ENCODE measurements at places on chromosomes 3 and 15. TPM values are rescaled to one million over a fixed set of nuclear protein-coding genes. Genes with fewer than 3 reads are reported as not detected.

The CPEB1 gene
- 1.7 TPM for total RNA-seq

The GOLGA6L10 gene
- total RNA-seq: 2.0 TPM

The C15orf62 gene
- total RNA-seq: 0.22 TPM

The USP4 gene
- 28.3 TPM for total RNA-seq

The P2RY13 gene
- total RNA-seq: 1.1 TPM

The ARID3B gene
- 6.3 TPM for total RNA-seq

The PLCB2 gene
- 3.1 TPM for total RNA-seq

The RASGRP1 gene
- 0.24 TPM for total RNA-seq

DNA sequence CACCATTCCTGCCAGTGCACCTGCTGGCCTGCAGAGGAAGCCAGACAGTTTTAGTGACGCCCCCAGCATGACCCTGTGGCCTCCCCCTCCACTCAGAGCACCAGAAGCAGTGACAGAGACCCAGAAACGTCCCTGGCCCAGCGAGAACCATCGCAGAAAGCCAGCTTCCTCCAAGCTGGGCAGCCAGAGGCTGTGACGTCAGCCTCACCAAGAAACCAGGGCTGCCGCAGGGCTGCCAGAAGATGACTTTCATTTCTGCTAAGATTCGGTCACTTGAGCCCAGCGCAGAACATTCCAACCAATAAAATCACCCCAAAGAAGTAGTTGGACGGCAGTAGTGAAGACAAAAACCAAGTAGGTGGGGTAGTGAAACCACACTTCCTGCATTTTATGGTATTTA, 29.6 kb upstream of the RPL32 start:
- no peak overlapping the region for H3K4me3 ChIP-seq
- peaks cover 17% of the 10 kb centered on the region for H3K4me1 ChIP-seq
- no peaks in the 10 kb centered on the region for H3K27me3 ChIP-seq

DNA sequence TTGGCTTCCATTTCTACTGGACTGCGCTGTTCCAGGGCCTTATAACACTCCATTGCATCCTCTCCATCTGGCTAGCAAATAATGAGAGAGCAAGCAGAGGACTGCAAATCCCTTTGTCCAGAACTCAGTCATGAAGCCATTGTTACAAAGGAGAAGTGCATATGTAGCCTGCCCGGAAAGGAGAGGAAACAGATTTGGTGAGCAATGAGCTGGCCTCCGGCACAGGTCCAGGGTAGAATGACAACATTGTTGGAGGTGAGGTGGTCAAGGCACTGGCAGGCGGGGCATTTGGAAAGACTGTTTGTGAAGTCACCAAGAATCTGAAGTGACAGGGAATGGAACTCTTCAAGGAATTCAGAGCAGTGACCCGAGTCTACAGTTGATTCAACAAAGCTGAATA, 25.0 kb upstream of the ATP1B3 start:
- H3K4me3 ChIP-seq: no peak overlapping the region
- DNase-seq: peak; percentile 10
- no peaks in the 10 kb centered on the region for H3K36me3 ChIP-seq
- no peaks in the 10 kb centered on the region for H3K4me1 ChIP-seq
- H3K27ac ChIP-seq: no peak overlapping the region

GRCh38 chr3:42957573-42957972, 21.5 kb upstream of the GASK1A start:
- no peak for DNase-seq
- H3K4me3 ChIP-seq: no peak overlapping the region
- peaks cover 10% of the 10 kb centered on the region for H3K4me1 ChIP-seq
- no peaks in the 10 kb centered on the region for H3K27me3 ChIP-seq
- H3K27ac ChIP-seq: no peak overlapping the region
- H3K36me3 ChIP-seq: no peaks in the 10 kb centered on the region

DNA sequence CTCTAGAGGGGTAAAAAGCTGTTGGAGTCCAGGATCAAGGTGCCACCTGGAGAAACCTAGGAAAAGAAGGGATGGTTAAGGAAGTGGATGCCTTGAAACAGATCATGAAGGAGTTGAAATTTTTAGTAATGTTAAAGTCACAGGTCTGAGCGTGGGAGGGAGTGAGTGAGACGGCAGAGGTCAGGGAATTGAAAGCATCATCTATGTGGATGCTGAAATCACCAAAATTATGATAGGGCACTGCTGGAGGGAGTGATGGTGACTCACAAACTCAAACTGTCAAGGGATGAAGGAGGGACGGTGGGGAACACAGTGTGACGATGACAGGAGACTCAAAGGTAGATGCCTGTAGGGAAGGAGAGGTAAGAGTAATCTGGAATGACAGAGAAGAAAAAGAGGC, 205.7 kb downstream of the OSBPL10 start:
- no peaks in the 10 kb centered on the region for H3K4me1 ChIP-seq
- no peak overlapping the region for H3K4me3 ChIP-seq
- H3K27ac ChIP-seq: no peak overlapping the region

- no peaks in the 10 kb centered on the region for H3K4me1 ChIP-seq
- no peaks in the 10 kb centered on the region for H3K36me3 ChIP-seq
Measured at GRCh38 chr15:76664895-76665294, 240.2 kb downstream of the SCAPER start.

DNA sequence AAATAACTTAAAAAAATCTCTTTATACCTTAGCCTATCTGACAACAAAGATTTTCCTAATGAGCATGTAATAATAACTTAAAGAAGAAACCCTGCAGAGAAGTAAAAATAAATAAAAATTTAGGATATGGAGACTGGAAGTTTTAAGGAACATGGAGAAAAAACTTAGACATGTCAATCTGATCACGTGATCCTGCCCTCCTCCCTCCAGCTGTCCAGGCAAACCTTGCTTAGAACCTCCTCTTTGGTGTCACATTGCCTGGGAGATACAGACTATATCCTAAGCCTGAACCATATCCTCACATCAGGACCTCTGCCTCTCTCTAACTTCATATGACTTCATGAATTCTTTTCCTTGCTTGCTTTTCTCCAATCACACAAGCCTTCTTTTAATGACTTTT, 275.5 kb downstream of the CNTN3 start:
- H3K27me3 ChIP-seq: no peaks in the 10 kb centered on the region
- no peak overlapping the region for H3K27ac ChIP-seq
- no peak overlapping the region for H3K4me3 ChIP-seq
- no peak for DNase-seq
- no peaks in the 10 kb centered on the region for H3K4me1 ChIP-seq
- no peaks in the 10 kb centered on the region for H3K36me3 ChIP-seq

DNA sequence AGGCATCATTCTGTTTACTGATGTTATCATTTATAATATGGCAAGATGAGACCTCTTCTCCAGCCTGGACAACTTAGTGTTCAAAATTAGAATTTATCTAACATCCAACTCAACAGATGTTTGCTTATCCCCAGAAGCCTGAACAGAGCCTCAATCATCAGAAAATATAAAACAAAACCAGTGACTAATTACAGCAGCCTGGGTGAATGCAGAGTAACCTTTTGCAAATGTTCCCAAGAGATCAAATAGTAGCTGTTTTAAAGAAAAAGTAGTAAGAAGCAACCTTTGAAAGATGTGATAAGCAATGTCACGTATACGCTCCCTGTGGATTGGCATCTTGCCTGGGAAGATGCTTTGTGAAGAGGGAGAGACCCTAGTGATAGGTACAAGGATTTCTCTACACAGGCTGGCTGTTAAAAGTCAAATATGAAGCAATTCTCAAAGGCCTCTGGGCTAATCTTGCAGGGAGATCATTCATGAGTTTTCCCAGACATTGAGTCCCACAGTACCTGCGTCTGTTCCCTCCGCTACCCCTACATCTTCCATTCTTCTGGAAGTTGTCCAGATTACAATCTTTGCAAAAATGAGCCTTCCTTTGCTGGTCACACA, 39.3 kb upstream of the PRICKLE2 start:
- DNase-seq: no peak
- no peak overlapping the region for H3K4me3 ChIP-seq
- H3K4me1 ChIP-seq: peaks cover 42% of the 10 kb centered on the region
- no peaks in the 10 kb centered on the region for H3K36me3 ChIP-seq

GRCh38 chr3:15989419-15989818, 185.1 kb upstream of the GALNT15 start:
- no peak overlapping the region for H3K27ac ChIP-seq
- DNase-seq: no peak
- no peaks in the 10 kb centered on the region for H3K4me1 ChIP-seq
- no peaks in the 10 kb centered on the region for H3K27me3 ChIP-seq
- H3K4me3 ChIP-seq: no peak overlapping the region
- no peaks in the 10 kb centered on the region for H3K36me3 ChIP-seq

DNA sequence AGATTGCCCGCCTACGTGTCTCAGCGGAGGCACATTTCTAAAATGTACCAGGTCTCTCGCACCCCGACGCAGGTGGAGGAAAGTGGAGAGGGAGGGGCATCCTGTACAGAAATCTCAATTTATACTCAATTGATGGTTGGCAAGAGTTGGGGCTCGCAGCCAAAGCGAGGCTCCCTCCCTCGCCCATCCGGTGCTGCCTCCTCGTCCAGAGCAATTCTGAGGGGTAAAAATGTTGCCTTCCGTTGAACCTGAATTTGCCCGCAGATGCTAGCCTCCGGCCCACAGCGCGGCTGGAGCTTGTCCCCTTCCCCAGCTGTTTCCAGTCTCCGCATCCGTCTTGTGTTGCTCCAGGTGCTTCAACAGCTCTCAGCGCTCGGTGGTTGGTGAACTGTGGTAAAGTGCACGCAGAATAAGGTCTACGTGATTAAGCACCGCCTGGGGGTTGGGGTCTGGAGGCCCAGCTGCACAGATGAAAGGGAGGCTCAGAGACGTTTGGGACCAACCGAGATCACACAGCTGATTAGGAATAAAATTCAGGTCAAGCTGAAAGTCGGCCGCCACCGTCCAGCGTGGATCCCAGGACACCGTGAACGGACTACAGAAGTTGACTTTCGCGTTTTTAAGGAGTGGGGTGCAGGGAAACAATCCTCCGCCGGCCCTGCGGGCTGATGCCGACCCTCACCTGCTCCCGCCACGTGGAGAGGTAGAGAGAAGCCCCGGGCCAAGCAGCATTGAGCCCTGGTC, 846 bp upstream of the POLG start:
- peaks cover 7% of the 10 kb centered on the region for H3K36me3 ChIP-seq
- H3K4me3 ChIP-seq: peak overlapping the region; percentile 29
- H3K4me1 ChIP-seq: peaks cover 40% of the 10 kb centered on the region
- H3K27me3 ChIP-seq: no peaks in the 10 kb centered on the region

GRCh38 chr3:188707381-188708288, 464.1 kb upstream of the TPRG1 start:
- no peaks in the 10 kb centered on the region for H3K36me3 ChIP-seq
- DNase-seq: no peak
- H3K4me1 ChIP-seq: no peaks in the 10 kb centered on the region
- H3K4me3 ChIP-seq: no peak overlapping the region

GRCh38 chr3:184741259-184741556, 29.3 kb upstream of the MAGEF1 start:
- H3K27me3 ChIP-seq: no peaks in the 10 kb centered on the region
- no peaks in the 10 kb centered on the region for H3K36me3 ChIP-seq
- DNase-seq: no peak
- H3K4me1 ChIP-seq: no peaks in the 10 kb centered on the region
- no peak overlapping the region for H3K4me3 ChIP-seq

- peaks cover 24% of the 10 kb centered on the region for H3K4me1 ChIP-seq
- H3K4me3 ChIP-seq: peak overlapping the region; percentile 97
- peaks cover 25% of the 10 kb centered on the region for H3K36me3 ChIP-seq
- H3K27ac ChIP-seq: peak overlapping the region; percentile 100
Measured at GRCh38 chr3:49022688-49023171, 809 bp downstream of the NDUFAF3 start.

DNA sequence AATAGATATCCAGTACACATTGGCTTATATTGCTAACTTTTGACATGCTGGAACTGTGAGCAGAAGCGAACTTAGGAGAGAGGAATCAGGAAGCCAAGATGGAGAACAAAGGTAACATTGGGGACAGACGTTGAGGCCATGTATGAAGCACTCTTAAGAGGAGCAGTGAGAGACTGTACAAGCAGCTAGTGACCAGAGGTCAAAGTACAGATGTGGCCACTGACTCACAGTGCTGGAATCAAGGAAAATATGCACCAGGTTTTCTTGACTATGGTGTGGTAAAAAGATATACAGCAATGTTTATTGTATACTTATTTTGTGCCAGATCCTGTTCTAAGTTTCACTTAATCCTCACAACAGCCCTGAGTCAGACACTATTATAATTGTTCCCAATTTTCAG, 2.0 kb upstream of the IL20RB start:
- H3K4me1 ChIP-seq: peaks cover 3% of the 10 kb centered on the region
- H3K36me3 ChIP-seq: no peaks in the 10 kb centered on the region
- DNase-seq: no peak
- H3K4me3 ChIP-seq: no peak overlapping the region
- H3K27ac ChIP-seq: no peak overlapping the region
- no peaks in the 10 kb centered on the region for H3K27me3 ChIP-seq

DNA sequence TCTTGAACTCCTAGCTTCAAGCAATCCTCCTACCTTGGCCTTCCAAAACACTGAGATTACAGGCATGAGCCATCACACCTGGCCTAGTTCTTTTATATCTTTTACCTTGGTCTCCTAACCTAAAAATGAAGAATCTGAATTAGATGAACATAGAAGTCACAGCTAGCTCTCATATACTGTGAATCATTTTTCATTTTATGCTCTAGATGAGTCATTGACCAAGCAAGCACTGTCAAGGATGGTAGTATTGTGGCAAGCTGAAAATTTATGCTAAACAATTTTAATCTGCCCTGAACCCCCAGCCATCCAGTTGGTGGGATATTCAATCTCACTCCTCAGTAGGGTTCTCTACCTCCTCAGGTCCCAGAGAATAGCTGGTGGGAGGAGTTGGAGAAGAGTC, 48.3 kb upstream of the DNAJC13 start:
- no peak overlapping the region for H3K4me3 ChIP-seq
- no peaks in the 10 kb centered on the region for H3K4me1 ChIP-seq
- H3K27me3 ChIP-seq: no peaks in the 10 kb centered on the region
- no peak for DNase-seq
- no peaks in the 10 kb centered on the region for H3K36me3 ChIP-seq

DNA sequence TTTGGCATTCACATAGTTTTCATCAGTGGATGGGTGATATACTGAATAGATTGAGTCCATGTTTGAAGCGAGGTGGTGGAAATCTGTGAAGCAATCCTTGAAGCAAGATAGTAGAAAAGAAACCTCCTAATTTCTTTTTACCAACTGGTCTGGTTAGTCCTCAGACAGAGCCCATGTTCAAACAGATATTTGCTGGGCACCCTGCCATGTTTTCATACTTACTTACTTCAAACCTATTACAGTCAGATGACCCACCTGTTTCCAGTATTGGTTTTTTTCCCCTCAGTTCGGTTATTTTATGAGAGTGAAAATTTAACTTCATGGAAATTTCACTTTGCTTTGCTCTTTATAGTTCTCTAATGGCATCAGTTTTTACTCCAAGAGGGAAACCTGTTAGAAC, 23.7 kb downstream of the EXOSC7 start:
- peak overlapping the region; percentile 87 for H3K27ac ChIP-seq
- no peak overlapping the region for H3K4me3 ChIP-seq
- H3K27me3 ChIP-seq: no peaks in the 10 kb centered on the region

DNA sequence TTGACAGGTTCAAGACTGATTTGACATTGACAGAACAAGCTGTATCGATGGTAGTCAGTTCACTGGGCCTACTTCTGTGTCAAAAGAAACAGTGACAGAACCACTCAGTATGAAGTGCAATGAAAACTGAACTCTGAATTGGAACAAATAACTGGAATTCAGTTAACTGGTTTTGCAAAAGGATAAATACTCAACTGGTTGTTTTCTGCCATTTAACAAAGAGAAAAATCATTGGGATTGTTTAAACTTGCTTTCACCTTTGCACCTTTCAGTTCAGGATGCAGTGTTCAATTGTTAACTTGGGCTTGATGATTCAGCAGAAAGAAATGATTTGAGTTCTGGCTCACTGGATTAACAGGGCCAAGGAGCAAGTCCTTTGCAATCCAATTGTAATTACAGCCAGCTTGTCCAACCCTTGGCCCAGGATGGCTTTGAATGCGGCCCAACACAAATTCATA, 4.9 kb downstream of the BTD start:
- H3K36me3 ChIP-seq: no peaks in the 10 kb centered on the region
- peak overlapping the region; percentile 85 for H3K27ac ChIP-seq
- H3K4me3 ChIP-seq: no peak overlapping the region

Data from thyroid gland (tissue), 4 donors.